ENCODE measurements at places on chromosomes 3 and 15.
A peak's percentile ranks its signal among the peaks of the same experiment; 100 is the strongest.

- DNase-seq = no peak
These were observed 66.9 kb downstream of the SEMA5B start for GRCh38 chr3:122960652-122961051.

DNA sequence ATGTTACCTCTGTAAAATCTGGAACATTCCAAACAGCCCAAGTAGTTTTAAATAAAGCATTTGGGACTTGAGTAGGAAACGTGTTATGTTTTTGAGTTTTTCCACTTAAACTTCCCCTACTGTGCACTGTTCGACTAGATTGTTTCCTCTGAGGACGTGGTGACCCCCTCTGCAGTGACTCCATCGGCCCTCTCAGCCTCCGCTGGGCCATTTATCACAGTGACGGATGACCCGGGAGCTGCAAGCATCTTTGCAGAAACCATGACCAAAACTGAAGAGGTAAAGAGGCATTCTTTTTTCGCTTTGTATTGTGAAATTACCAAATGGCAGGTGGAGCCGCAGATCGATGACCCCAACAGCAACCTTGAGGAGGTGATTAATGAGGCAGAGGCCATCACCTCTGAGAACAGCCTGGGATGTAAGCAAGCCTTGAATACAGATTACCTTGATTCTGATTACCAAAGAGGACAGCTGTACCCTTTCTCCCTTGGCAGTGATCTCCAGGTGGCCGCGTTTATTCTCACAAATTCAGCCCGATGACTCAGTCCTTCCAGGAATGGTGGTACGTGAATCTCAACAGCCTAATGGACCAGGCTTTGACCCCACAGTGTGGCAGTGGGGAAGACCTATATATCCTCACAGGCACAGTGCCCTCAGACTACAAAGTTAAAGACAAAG is 79.1 kb upstream of the FAN1 start:
- no peak for DNase-seq

- no peak for DNase-seq
These were observed 20.1 kb upstream of the SFMBT1 start for GRCh38 chr3:53065841-53066480.

DNA sequence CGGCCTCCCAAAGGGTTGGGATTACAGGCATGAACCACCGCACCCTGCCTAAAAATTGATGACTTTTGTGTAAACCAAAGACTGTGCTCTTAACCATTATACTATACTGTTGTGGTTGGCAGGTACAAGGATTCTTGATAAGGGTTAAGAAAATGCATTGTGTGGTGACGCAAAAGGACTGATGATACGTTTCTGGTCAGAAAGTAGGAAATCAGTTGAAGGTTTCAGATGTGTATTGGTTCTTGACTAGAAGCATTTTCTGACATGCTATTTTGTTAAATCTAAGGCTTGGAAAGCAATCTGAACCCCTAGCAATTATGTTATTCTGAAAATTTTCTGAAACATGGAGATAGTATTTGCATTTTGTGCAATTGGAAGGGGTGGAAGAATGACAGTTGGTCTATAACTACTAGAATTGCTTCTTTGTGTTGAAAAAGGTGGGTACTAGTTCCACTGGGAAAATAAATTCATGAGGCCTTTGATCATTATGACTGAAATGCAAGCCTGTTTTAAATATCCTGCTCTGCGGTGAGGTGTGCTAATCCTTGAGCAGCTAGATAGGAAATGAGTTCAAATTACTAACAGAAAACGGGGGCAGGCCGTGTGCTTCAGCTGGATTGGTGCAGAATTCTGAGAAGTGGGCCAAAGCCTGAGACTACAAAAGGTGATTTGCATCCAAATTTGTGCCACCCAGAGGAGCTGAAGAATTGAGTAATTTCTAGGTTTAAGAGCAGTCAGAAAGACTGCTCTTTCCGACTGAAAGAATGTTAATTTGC is 66.0 kb upstream of the LRRFIP2 start:
- no peak for DNase-seq

- DNase-seq = peak; percentile 5
These were observed 43.7 kb upstream of the ATP2C1 start for GRCh38 chr3:130850044-130850797.

GRCh38 chr15:59360896-59361295 is 11.8 kb downstream of the MYO1E start:
- DNase-seq = no peak

- DNase-seq = no peak
These were observed 233.2 kb downstream of the FGF12 start for GRCh38 chr3:192494174-192494573.

DNA sequence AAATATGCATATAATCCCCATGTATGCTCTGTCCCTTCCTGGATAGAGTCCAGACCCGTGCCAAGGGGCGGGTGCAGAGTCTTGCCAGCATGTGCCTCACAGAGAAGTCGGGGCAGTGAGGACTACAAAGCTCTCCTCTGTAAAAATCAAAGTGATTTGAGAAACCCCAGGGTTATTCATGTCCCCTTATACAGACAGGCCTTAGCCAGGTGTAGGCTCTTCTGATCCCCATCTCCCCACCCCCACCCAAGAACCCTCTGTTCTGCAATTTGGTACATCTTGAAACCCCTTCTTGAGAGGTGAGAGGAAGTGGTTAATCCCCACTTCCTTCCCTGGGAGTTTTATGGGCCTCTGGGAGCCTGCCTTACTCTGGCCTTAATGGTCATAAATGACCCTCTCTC is 24.7 kb downstream of the TRIM71 start:
- no peak for DNase-seq

- DNase-seq = no peak
These were observed 1.5 kb downstream of the SLITRK3 start for GRCh38 chr3:165194511-165195240.

- DNase-seq = no peak
These were observed 111.6 kb downstream of the TIGIT start for GRCh38 chr3:114405202-114405990.

- DNase-seq = no peak
These were observed 54.6 kb downstream of the ATP2B2 start for GRCh38 chr3:10450494-10451440.

DNA sequence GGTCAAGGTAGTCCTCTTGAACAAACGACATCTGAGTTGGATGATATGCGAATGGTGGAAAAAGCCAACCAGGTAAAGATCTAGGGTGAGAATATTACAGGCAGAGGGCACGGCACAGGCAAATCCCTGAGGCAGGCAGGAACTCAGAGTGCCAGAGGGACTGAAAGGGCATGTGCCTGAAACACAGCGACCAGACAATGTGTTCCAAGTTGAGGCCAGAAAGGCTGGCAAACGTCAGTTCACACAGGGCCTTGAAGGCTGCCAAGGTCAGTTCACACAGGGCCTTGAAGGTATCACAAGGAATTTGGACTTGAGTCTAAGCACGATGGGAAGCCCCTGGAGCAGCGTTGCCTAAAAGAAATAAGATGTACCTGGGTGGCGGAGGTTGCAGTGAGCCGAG is 20.1 kb downstream of the HES1 start:
- no peak for DNase-seq

DNA sequence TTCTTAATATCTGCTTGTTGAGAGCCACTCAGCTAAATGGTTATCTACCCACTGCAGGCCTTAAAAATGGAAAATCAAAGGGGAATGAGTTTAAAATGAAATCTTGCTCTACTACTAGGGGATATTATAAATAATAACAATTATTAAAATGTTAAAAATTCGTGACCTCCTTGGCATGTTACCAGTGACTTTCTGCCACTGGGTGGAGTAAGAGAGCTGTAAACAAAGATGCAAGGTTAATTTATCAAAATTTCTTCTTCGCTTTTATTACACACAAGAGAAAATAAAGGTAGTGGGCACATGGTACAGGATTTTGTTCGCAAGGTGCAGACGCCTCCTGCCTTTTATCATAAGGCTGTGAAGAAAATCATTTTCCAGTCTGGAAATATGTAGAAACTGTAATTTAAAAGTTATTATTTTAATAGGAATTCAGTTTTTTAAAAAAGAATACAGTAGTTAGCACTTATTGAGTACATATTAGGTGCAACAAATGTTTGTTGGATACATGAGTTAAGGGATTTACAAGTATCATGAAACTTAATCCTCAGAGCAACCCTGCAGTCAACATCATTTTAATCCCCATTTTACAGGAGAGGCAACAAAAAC is 272.6 kb downstream of the SUCLG2 start:
- no peak for DNase-seq

DNA sequence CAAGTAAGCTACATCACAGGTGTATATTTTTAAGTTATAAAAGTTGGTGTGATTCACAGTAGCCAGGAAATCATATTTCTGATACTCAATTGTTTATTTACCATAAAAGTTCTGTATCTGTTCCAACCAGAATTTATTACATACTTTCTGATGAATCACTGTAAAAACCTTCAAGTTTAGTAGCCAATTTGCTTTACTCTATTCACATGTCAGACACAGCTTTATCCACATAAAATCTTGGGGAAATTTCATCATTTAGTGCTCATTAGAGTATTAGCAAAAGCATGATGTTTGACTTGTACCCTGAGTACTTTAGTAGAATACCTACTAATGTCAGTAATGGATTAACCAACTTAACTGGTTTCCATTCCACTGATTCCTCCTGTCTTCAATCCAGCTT is 249.8 kb downstream of the POLQ start:
- no peak for DNase-seq

GRCh38 chr3:32440611-32441350 is 49.1 kb downstream of the CMTM7 start:
- no peak for DNase-seq
